ENCODE measurements at places on chromosomes 3 and 15.
A peak's percentile ranks its signal among the peaks of the same experiment; 100 is the strongest.

- no peak for DNase-seq
These were observed 757.6 kb downstream of the GBE1 start for GRCh38 chr3:81003817-81004216.

DNA sequence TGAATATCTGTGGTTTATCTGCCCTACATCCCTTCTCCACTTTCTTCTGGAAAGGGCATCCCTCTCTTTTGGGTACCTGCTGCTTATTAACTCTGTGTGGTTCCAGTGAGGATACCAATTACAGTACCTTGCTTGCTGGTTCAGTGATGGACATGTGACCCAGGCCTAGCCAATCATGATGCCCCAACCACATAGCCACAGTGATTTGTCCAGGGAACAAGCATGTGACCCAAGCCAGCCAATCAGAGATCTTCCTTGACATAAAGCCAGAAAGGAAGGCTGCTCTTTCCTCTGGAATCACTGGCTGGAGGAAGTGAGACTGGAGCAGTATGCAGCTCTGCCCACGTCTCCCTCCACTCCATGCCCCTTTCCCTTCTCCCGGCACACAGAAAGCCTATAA lies 10.9 kb upstream of the TMEM158 start:
- DNase-seq = no peak

- peak; percentile 2 for DNase-seq
These were observed 28.3 kb downstream of the ST8SIA2 start for GRCh38 chr15:92421976-92422375.

GRCh38 chr3:100637197-100637631 lies 27.8 kb downstream of the ADGRG7 start:
- DNase-seq = no peak

DNA sequence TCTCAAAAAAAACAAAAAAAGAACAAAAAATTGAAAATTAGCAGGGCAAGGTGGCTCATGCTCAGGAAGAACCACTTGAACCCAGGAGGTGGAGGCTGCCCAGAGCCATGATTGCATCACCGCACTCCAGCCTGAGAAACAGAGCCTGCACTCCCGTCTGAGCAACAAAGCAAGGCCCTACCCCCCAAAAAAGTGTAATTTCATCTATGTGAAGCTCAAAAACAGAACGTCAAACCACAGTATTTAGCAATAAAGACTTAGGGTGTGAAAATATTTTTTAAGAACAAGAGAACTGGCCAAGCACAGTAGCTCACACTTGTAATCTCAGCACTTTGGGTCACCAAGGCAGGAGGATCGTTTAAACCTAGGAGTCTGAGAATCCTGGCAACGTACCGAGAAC lies 38.2 kb downstream of the STAG1 start:
- no peak for DNase-seq

GRCh38 chr3:141646760-141647561 lies 91.1 kb upstream of the RNF7 start:
- peak; percentile 47 for DNase-seq

DNA sequence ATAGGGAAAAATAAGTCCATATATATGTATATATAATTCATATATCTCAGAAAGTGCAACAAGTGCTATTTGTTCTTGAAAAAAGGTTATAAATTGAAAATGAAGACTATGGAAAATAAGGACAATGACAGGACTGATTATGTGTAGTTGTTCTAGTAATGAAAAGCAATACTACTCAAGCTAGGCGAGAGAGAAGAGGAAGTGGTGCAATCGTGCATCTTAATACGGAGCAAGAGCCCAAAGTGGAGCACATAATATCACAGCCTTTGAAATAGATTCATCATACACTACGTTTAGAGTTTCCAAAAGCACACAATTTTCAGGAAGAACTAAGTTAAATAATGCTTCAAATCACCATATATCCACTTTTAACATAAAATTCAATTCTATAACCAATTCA lies 87.9 kb downstream of the ULK4 start:
- DNase-seq = no peak

GRCh38 chr3:50160561-50160983 lies 5.4 kb downstream of the SEMA3F start:
- DNase-seq = no peak

DNA sequence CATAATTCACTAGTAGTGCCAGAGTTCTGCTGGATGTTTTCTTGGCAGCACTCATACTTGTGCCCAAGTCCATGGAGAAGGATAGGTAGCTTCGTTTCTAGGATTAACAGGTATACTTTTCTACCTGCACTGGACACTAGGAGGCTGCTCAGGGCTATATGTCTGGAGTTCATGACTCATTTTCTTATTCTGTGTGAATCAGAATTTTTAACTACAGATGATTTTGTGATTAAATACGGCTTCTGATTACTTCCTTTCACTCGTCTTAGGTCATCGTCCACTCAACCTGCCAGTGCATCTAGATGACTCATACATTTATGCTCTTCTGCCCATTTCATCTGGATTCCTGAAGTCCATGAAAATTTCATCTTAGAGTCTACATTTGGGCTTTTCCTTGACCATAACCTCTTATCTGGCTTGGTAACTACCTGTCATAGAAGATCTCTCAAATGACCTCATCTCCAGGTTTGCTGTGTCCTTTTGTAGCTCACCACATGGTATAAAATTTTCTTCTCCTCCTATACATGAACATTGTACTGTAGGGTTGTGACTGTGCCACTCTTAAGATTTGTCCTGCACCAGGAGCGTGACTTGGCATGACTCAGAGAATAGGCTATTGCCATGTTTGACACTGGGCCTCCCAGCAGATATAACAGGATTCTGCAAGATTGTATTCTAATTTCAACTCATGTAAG lies 66.7 kb upstream of the GCSAM start:
- DNase-seq = no peak

GRCh38 chr15:26842391-26842790 lies 24.5 kb upstream of the GABRA5 start:
- DNase-seq = no peak

- DNase-seq = no peak
These were observed 23.6 kb upstream of the LRRC34 start for GRCh38 chr3:169836078-169836941.

DNA sequence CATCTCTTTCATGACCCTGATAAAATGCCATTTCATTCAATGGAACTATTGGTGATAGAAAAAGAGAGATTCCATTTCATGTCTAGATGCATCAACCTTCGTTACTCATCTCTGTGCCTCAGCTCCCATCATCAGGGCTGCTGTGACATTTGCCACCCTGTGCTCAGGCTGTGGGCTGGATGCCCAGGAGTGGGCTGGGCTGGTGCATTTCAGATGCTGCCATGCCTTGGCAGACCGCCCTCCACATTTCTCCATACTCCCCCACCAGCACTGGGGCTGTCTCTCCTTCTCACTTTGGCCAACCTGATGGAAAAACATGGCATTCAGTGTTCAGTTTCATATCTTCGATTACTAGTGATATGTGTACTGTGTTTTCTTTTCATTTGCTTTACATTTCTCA lies 59.1 kb downstream of the DNASE1L3 start:
- no peak for DNase-seq

DNA sequence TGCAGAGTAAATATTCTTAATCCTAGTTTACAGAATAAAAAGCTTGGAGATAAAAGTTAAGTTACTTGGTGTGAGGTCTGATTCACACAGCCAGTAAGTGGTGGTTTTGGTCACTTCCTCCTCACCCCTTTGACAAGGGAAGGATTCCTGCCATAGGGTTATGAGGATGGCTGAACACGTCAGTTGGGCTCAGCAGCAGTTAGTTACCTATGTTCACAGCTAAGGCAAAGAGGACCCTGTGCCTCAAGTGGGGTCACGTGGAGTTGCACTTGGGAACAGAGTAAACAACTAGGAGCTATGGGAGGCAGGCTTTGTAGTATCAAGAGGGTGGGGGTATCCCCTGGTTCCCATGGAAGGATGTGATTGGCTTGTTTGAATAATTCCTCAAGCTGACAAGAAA lies 232.2 kb downstream of the UBE2E2 start:
- DNase-seq = no peak

- no peak for DNase-seq
These were observed 49.7 kb upstream of the ACP3 start for GRCh38 chr3:132267391-132267993.

- DNase-seq = no peak
These were observed 30.1 kb upstream of the KY start for GRCh38 chr3:134680796-134681521.

GRCh38 chr3:67617518-67617917 lies 36.9 kb downstream of the SUCLG2 start:
- DNase-seq = no peak

DNA sequence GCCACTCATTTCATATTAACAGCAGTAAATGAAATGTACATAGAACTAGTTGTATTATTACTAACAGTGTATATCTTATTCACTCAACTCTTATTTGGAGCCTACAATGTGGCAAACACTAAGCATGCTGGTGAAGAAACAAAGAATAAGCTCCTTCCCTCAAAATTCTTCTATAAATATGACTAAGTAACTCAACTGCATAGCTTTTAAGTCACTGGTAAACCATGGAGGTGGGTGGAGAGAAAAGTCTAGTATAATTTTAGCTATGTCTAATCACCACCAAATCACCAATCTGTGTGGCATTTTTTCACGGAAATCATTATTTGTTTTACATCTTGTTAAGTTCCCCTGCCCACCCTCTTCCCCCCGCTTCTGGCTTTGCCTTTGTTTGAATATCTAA lies 17.5 kb downstream of the COPS2 start:
- DNase-seq = no peak

GRCh38 chr3:41575724-41576123 lies 376.4 kb downstream of the CTNNB1 start:
- DNase-seq = no peak

DNA sequence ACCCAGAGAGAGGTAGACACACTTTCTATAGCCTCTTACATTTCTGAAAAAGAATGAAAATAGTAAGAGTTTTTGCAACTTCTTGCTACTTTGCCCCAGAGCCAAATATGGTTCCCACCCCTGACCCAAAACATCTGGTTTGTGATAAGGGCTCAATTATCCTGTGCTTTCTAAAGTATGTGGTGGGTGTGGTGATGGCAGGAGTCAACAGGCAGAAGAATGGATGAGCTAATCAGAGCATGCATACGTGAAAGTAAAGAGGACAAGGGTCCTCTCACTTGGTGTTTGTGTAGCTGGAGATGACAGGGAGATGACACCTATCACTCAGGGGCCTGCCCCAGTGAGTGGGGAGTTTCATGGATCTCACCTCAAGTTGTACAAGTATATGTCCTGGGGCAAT lies 19.1 kb downstream of the KBTBD8 start:
- DNase-seq = no peak

DNA sequence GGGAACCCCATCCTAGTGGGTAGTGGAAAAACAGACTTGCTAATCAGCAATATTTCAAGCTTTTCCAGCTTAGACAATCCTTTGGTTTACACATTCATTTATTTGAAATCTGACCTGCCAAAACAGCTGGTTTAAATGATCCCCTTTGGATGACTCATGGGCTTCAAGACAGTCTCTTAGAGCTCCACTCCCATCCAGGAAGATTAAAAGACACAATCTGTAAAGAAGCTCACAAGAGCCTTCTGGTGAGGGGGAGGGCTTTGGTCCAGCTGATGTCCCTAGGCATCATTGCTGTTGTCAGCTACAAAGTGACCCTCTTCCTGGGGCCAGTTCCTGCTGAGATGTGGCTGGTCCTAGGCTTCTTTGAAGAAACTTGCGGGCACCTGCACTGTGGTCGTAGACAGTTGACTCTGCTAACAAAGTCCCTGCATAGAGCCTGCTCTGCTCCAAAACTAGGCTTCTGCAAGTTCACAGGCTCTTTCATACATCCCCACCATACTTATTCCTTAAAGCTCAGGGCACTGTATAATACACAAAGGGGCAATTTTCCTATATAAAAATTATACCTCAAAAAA lies 73.7 kb downstream of the IGSF11 start:
- no peak for DNase-seq

- DNase-seq = no peak
These were observed 11.4 kb downstream of the EIF4G1 start for GRCh38 chr3:184325715-184326369.

GRCh38 chr3:38088126-38089078 lies 48.5 kb downstream of the ACAA1 start:
- no peak for DNase-seq

- no peak for DNase-seq
These were observed 667 bp downstream of the CEMIP start for GRCh38 chr15:80779658-80780415.

- DNase-seq = no peak
These were observed 29.6 kb downstream of the TPM1 start for GRCh38 chr15:63072023-63072650.

GRCh38 chr3:126971891-126972351 lies 11.0 kb upstream of the PLXNA1 start:
- DNase-seq = no peak

DNA sequence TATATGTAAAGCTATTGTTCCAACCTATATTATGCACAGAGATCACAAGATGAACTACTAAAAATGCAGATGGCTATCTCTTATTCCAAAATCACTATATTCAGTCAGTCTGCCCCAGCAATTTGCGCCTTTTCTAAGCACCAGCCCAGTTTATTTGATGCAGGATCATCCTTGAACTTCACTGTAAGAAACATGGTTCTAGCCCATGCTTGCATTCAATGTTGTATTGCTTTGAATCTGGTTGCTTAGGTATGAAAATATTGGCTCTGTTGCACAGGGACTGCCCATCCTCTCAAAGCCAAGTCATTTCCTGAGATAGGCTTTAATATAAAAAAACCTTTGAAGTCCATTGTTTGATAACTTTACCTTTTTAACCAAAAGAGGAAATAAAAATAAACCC lies 170.5 kb upstream of the LRIG1 start:
- no peak for DNase-seq

DNA sequence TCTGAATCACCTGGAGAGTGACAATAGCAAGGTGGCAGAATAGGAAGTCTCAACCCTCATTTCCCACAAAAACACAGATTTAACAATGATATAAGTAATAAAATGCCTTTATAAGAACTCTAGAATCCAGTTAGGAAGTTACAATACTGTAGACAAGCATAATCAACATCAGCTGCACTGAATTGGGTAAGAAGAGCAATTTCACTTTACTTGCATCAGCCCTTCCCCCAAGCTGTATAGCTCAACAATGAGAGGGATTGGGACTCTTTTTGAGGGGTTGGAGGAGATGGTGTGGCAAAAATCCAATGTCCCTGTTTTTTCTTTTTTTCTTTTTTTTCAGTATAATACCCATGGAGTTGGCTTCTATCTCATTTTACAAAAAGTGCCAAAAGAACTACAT lies 63.1 kb downstream of the SERP1 start:
- DNase-seq = no peak

GRCh38 chr3:2921903-2922302 lies 188.3 kb downstream of the IL5RA start:
- DNase-seq = no peak

Data from right lung (tissue), 10 donors.